ENCODE measurements at places on chromosomes 4 and X.

- DNase-seq: no peak
Measured at GRCh38 chr4:153620352-153620751, 63.7 kb upstream of the TLR2 start.

DNA sequence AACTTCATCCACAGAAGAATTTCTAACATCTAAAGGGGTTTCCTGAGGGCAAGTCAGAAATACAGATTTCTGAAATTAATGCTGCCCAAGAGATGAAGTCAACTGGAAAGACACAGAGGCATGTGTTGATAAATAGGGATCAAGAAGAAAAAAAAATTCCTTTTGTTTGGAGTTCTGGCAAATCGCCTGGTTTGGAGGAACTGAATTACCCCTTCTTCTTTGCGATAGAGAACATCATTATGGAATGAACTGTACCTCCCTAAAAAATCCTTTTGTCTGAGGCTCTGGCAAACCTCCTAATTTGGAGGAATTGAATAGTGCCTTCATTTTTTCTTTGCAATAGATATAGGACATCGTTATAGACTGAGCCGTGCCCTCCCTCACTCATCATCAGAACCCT lies 200.9 kb downstream of the DHRSX start:
- DNase-seq: no peak

DNA sequence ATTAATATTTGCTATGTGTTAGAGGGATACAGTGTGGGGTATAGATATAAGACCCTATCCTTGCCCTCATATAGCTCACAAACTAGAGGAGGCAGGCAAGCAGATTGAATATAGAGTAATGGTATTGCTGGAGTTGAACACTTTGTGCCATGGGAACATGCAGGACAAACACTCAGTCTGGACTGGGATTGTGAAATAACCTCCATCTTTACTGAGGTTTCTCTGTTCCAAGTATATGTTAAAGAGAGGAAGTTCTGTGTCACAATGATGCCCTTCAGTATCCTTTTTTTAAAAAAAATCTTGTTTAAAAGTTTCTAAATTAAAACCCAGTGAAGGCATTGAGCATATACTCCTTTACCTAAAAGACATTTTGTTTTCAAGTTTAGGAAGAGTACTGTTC lies 8.7 kb downstream of the FABP2 start:
- no peak for DNase-seq

DNA sequence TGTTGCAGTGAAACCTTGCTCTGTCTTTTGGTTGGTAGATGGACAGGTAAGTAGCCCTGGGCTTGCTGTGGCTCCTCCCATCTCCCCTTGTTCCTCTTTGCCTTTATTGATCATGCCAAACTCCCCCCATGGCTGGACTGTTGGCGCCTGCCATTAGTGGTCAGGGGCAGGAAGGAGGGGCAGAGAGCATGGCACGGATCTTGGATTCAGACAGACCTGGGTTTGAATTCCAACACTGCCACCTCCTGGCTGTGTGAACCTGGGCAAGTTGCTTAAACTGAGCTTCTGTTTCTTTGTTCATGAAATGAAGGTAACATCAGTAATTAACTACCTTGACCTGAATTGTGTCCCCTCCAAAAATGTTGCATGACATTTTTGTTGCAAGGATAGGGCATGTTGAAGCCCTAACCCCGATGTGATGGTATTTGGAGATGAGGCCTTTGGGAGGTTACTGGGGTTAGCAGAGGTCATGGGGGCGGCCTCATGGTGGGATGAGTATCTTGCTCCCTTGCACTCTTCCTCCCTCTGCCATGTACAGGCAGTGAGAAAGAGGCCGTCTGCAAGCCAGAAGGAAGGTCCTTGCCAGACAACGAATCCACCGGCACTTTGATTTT lies 6.0 kb downstream of the SLC2A9 start:
- DNase-seq: no peak

DNA sequence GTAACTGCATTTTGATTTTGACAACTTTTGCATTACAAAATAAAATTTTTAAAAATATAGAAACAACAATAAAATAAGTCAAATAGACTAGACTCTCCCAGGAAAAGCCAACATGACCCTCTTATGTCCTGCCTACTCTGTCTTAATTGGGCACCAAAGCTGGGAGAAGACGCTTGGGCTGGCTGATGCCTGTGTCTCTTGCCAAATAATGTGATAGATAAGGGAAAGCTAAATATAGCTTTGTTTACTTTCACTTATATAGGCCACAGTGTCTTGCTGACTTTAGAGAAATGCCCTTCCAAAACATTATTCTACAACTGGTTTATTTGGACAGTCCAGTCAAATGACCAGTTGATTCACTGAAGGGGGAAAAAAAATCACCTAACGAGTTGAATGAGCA lies 54.2 kb downstream of the FMR1NB start:
- no peak for DNase-seq

GRCh38 chr4:57148831-57149505 lies 38.8 kb upstream of the IGFBP7 start:
- DNase-seq: no peak

DNA sequence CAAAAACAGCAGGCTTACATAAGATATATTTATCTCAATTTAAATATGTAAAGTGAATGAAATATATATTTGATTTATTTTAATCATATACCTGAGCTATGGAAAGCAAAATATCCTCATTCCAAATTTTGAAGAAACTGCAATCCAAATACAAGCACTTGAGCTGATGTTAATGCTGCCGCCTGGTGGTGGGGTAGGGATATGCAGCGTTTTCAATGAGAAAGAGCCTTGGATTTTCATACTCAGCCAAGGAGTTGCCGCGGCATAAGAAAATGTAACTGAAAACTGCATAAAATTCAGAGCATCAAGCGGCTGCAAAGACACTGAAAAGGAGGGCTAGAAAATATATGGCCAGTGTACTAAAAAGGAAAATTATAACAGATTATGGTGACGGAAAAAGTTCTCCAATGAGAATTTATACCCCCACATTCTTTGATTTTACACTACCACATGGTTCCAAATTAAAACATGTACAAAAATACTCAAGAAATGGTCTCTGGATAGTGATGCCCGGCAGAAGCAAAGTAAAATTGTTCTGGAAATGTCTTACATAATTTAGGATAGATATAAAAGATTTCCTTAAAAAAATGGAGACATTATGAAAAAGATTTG lies 660.3 kb upstream of the PITX2 start:
- peak; percentile 3 for DNase-seq

- DNase-seq: no peak
Measured at GRCh38 chr4:169013396-169013795, 3.3 kb upstream of the CBR4 start.

DNA sequence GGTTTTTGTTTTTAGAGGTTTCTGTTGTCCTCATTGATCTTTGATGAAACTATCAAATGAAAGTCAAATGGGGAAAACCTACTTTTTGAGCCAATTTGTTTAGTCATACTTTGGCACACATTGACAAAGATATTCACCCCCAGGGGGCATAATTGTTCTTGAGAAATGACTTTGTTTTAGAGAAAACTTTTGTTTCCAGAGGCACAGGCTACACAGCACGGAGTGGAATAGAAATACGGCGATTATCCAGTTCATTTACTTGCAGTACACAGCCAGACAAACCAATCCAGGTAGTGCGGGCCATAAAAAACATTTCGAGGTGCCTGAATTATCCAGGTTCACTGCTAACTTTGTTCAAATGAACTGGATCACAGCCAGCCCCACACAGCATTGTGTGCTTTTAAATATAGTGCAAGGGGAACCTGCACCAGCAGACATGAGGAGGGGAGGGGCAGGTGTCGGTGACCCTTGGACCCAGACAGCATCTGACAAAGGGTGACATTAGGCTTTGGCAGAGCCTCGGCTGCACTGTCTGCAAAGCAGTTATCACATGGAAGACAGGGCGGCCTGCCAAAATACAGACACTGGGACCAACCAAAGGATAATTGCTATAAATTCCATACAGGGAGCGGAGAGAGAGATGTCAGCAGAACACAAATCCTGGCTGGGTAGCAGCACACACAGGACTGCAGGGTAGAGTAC lies 179.6 kb upstream of the NOCT start:
- DNase-seq: no peak

- DNase-seq: no peak
Measured at GRCh38 chr4:119471259-119471658, 149.3 kb upstream of the FABP2 start.

GRCh38 chr4:169774466-169775445 lies 17.0 kb upstream of the HPF1 start:
- no peak for DNase-seq

DNA sequence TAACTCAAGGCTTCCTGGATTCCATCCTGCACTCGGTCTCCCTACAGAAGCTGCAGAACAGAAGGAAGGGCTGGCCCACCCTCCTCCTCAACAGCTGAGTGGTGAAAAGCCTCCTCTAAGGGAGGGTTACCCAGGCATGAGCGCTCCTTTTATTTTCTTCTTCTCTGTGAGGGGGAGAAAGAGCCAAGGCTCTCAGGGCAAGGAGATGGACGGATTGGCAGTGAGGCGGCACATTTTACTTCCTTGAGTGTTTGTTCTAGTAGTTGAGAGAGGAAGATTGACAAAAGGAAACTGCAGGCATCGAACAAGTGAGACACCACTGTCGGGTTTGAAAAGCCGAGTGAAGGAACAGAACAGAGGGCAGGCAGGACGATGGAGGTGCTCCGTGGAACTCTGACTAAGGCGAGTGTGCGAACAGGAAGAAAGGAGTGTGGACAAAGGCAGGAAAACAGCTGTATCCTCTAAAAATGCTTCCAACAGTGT lies 38.4 kb upstream of the STS start:
- no peak for DNase-seq

DNA sequence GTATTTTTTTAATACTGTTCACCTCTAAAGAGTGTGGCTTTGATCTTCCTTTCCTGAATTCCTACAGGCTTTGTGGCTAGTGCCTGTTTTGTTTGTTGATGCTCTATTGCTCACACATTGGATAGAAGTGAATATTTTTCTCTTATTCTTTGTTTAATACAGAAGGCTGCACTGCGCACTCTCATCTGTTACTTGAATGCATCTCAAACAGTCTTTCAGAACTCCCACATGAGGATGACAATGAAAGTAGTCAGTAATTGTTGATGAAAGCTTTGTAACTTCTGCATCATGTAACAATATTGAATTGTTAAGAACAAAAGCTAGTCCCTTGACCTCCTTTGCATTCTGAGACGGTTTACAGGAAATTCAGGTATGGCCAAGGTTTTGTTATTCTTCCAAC lies 29.1 kb upstream of the GALNT7 start:
- DNase-seq: no peak

- DNase-seq: no peak
Measured at GRCh38 chr4:61485056-61485455, 284.9 kb downstream of the ADGRL3 start.

- DNase-seq: no peak
Measured at GRCh38 chrX:136046295-136047015, 61.2 kb downstream of the SLC9A6 start.

- no peak for DNase-seq
Measured at GRCh38 chrX:11952176-11952720, 186.0 kb upstream of the FRMPD4 start.

DNA sequence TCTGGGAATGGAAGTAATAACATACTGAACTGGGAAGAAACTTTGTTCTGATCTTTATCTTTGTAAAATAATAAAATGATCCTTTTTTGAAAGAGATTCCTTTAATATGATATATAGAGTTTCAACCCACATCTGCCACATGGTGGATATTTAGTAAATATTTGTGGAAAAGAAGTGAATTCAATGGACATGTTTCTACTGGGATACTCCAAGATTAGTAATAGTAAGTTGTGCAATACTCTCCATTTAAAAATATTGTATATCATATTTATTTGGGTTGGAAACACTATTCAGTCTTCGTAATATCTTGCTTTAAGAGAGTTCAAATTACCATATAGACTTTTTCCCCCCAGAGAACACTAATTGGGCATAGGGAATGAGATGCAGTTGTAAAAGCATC lies 17.8 kb upstream of the ARSJ start:
- DNase-seq: no peak

DNA sequence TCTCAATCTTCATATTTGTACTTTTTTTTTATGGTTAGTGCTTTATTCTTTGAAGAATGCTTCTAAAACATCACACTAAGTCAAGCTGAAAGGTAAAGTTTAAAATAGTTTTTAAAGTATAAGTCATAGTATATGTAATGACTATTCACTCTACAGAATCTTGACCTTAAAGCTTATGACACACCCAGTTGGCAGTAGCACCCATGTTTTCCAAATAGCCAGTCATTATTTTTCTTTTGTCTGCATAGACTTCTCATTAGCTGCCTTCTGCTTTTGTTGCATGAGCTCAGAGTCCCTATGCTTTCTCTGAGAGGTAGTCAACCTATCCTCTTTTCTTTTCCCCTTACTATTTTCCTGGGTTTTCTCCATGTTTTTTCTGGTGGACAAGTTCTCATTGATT lies 231.5 kb downstream of the PCDH18 start:
- no peak for DNase-seq

DNA sequence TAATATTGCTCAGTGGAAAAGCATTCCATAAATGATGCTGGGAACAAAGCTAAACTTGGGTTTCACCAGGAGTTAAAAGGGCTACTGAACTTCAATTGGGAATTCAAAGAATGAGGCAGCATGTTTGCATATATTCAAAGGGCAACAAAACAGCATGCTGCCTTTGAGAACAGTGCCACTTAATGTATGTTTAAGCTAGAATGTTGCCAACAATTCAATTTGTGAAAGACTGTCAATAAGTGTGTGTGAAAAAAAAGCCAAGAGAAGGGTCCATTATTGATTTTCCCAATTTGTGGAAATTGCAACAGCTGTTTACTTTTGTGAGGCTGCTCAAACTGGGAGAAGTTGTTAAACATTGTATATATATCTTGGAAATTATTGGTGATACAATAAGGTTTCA lies 701.9 kb upstream of the ACTRT1 start:
- DNase-seq: no peak

GRCh38 chrX:97117572-97117971 lies 233.9 kb downstream of the RPA4 start:
- no peak for DNase-seq

- no peak for DNase-seq
Measured at GRCh38 chr4:78002260-78002659, 54.9 kb upstream of the FRAS1 start.

- no peak for DNase-seq
Measured at GRCh38 chr4:120452001-120452400, 385.4 kb upstream of the MAD2L1 start.

- DNase-seq: no peak
Measured at GRCh38 chr4:15868111-15868510, 70.4 kb downstream of the FGFBP1 start.

DNA sequence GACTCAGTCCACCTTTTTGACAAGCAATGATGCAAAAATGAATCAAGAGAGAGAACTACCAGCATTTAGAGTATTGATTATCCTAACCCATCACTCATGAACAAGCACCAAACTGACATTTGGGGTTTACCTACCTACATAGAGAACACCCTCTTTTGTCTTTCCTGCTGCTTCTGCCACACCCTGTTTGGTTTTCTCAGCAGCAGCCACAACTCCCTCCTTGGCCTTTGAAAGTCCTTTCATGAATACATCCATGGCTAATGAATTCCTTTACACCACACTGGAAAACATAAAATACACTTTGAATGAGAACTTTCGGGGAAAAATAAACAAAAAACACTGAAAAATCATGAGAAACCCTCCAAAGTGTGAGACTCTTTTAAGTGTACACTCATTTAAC lies 1.5 kb downstream of the SNCA start:
- no peak for DNase-seq

- DNase-seq: no peak
Measured at GRCh38 chr4:168383510-168383909, 65.0 kb upstream of the DDX60 start.

GRCh38 chr4:85398276-85398675 lies 76.7 kb upstream of the ARHGAP24 start:
- no peak for DNase-seq

Measured in CD4-positive, alpha-beta memory T cell (primary cell).